Activated gamma-delta T cell (primary cell): ENCODE measurements at places on chromosomes 2 and 18.

DNA sequence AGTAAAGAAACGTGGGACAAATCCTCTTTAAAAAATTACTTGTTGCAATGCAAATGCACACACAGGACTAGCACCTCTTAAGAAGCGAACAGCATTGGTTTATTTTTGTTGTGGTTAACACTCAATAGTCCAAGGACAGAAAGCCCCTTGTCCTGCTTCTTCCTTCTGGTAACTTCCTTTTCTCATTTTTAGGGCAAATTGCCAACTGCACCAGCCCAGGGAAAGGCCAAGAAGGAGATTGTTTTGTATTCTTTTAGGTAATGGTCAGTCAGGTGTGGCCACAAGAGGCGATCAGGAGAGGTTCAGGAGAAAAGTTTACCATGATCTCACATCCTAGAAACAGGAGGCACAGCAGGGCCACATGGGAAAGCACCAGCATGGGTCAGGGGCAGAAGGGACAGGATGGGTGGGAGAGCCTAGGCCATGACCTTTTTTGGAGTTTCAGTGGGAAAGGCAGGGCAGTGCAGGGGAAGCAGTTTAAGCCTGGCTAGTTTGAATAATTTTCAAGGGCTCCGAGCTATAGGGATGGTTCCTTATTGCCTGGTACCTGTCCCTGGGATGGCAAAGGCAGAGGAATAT, 73.0 kb downstream of the CHRNA1 start:
- no peak for DNase-seq

GRCh38 chr18:41630232-41630886, 324.7 kb upstream of the PIK3C3 start:
- no peak for DNase-seq

DNA sequence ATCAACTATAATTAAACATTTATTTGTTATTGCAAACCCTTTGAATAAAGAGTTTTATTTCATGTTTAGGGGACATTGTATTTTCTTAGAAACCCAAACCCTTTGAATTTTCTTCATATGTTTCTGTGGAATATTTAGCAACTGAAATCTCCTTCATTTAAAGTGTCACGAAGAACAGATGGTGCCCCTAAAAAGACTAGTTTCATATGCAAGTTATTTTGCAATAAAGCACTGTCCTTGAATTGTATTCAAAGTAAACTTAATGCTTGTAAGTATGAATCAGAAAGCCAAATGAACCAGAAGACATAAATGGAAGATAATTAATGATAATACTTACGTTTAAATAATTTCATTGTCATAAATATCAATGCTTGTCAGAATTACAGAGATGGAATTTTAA, 151.9 kb upstream of the CWC22 start:
- DNase-seq, result no peak

- DNase-seq, result no peak
Measured at GRCh38 chr18:23143016-23143814, 7.9 kb downstream of the CABLES1 start.

- DNase-seq, result no peak
Measured at GRCh38 chr18:10422731-10423130, 31.7 kb upstream of the APCDD1 start.

- no peak for DNase-seq
Measured at GRCh38 chr18:50662177-50662576, 102.3 kb downstream of the MAPK4 start.

- no peak for DNase-seq
Measured at GRCh38 chr18:22488554-22488953, 70.8 kb upstream of the CTAGE1 start.

GRCh38 chr2:43343573-43344304, 117.3 kb upstream of the ZFP36L2 start:
- DNase-seq, result no peak

- DNase-seq, result no peak
Measured at GRCh38 chr2:186737732-186738508, 44.1 kb downstream of the FAM171B start.

GRCh38 chr2:120555092-120555491, 180.6 kb upstream of the GLI2 start:
- no peak for DNase-seq

DNA sequence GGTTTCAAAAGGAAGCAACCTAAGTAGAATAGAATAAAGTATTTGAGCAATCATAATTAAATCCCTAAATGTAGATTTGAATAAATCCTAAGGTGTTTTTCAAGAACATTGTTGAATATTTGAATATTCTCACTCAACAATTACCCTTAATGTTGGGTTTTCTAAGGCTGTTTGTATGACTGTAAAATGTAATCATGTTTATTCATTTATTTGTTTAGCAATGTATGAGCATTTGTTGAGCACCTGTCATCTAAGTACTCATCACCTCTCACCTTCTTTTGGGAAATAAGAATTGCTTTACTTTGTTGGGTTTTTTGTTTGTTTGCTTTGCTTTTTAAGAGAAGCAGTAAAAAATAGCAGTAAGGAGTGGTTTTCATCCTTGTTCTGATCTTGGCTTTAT, 66.0 kb downstream of the MAPRE2 start:
- DNase-seq, result no peak

DNA sequence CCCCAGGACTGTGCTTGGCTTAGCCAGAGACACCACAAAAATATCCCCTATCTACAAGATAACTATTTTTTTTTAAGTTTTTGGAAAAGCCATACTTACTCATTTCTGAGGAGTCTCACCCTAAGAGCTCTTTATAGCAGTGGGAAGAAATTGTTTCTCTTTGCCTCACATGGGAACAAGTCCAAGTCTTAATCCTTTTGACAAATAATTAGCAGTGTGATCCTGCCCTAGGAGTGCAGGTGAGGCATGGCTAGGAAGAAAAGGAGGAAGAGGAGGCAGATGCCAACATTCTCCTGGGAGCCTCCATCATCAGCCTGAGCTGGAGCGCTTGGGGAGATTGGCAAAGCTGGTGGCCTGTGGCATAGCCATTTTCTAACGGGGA, 115.6 kb downstream of the STPG4 start:
- DNase-seq, result no peak

- DNase-seq, result no peak
Measured at GRCh38 chr18:3691705-3692104, 241.7 kb downstream of the TGIF1 start.

GRCh38 chr2:47354013-47354847, 48.7 kb upstream of the MSH2 start:
- DNase-seq, result no peak

DNA sequence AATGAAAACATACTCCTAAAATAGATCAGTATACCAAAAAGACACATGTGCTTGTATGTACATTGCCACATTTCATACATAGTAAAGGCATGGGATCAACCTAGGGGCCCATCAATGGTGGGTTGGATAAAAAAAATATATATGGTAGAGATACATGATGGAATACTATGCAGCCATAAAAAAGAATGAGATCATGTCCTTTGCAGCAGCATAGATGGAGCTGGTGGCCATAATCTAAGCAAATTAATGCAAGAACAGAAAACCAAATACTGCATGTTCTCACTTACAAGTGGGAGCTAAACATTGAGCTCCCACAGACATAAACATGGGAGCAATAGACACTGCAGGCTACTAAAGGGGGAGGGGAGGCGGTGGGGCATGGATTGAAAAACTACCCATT, 18.6 kb upstream of the NCOA1 start:
- no peak for DNase-seq

- no peak for DNase-seq
Measured at GRCh38 chr18:36826556-36826955, 2.2 kb downstream of the TPGS2 start.

- DNase-seq, result no peak
Measured at GRCh38 chr2:227818675-227819397, 5.2 kb downstream of the CCL20 start.

- no peak for DNase-seq
Measured at GRCh38 chr18:22167471-22168241, 1.7 kb upstream of the GATA6 start.

DNA sequence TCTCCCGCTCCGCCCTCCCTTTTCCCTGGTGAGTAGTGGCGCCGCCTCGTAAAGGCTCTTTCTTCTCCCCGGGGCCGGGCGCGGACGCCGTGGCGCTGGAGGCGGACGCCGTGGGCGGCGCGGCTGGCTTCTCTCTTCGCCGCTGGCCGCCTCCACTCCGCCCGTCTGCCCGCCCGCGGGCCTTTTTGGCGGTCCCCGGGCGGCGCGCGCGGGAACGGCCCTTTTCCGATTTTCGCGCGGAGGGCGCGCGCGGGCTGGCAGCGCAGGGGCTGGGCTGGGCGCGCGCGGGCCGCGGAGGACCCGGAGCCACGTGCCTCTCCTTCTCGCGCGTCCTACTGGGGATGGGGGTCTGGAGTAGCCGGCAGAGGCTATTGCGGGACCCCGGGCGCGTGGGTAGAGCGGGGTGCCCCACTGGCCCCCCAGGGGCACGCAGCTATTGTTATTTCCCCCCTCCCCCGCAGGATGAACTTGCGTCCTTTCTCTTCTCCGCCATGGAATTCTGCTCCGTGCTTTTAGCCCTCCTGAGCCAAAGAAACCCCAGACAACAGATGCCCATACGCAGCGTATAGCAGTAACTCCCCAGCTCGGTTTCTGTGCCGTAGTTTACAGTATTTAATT, 472 bp downstream of the SLC20A1 start:
- peak; percentile 43 for DNase-seq

GRCh38 chr2:37201208-37201607, 4.9 kb downstream of the CEBPZOS start:
- DNase-seq, result no peak

- DNase-seq, result no peak
Measured at GRCh38 chr2:187390891-187391290, 57.2 kb downstream of the CALCRL start.

- DNase-seq, result no peak
Measured at GRCh38 chr2:58045580-58046334, 849 bp upstream of the VRK2 start.

DNA sequence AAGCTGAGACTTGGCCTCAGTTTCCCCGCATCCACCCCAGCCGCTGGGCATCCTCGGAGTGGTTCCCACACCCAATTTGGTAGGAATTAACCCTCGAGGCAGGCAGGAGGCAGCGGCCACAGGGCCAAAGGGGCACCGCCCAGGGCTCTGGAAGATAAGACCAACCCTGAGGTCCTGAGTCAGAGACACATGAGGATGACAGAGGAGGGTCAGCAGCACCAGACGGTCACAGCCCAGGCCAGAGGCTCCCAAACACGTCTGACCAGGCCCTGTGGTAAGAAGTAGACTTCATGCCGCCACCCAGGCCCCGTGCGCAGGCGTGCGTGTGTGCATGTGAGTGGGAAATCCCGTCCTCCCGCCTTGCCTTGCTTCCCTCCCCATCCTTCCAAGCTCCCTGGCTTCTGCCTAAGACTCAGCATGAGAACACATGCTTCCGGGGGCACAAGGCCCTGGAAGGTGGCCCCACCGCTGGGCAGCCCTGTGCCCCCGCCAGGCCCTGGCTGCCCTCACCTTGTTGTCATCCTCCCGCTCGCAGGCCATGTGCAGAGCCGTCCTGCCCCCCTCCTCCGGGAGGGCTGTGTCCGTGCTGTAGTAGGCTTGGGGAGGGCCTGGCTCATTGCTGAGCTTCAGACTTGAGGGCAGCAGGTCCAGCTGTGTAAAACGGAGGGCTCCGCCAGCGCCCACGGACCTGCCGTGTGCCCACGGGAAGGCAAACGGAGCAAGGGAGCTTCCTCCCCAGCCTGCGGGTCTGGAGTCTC, 46.3 kb downstream of the ANKMY1 start:
- no peak for DNase-seq

DNA sequence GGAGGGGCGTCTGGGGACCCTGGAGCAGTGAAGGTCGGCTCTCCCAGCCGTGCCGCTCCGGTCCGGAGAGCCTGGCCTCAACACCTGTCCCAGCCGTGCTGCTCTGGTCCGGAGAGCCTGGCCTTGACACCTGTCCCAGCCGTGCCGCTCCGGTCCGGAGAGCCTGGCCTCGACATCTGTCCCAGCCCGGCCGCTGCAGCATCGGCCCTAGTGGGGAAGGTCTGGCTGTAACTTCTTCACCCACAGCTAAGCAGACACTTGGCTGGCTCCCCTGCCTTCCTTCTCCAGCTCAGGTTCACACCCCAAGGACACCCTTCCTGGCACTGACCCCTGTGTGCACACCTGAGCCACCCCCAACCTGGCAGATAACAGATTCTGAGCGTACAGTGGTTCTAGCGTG, 4.6 kb downstream of the KCNG2 start:
- DNase-seq, result no peak

GRCh38 chr2:127887776-127888130, 2.0 kb upstream of the AMMECR1L start:
- DNase-seq, result no peak

GRCh38 chr2:205723179-205723578, 40.9 kb downstream of the NRP2 start:
- DNase-seq, result no peak

DNA sequence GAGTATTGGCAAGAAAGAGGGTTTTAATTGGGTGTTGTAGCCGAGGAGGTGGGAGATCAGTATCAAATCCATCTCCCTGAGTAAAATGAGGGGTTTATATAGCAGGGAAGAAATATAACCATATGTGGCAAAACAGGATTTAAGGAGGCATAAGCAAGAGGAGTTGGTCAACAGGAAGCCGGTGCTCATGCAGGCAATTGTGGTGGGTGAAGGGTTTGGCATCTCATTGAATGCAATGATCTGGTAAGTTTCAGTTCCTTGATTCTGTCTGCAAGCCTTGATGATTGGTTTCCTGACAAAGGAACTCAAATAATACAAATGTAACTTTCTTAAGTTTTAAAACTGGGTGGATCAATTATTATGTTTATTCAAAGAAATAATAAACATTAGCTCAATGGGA, 564.4 kb upstream of the LINC00305 start:
- DNase-seq, result no peak

- DNase-seq, result no peak
Measured at GRCh38 chr2:208025814-208026184, 472 bp upstream of the PLEKHM3 start.

GRCh38 chr2:102138331-102138730, 4.2 kb upstream of the IL1R1 start:
- no peak for DNase-seq

DNA sequence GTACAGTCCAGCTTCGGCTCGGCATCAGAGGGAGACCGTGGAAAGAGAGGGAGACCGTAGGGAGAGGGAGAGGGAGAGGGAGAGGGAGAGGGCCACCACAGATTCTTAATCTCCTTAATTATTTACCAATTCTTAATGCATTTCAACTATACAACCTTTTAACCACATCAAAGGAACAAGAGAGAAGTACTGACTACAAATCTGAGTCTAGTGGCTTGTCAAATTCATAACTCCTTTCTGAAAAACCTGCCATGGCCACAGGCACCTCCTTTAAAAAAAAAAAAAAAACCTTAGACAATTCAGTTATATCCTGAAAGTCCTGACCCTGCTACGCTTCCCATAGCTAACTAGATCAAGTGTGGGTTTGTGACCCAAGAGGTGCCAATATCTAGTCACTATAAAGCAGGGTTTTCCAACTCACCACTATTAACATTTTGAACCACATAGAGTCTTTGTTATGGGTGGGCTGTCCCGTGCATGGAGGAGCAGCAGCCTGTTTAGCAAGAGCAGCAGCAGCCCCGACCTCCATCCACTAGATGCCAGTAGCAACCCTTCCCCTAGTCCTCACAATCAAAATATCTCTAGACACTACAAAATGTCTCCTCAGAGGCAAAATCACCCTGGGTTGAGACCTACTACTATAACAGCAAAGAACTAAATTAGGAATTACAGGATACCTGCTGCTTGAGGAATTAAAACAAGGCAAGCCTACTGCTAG, 6.8 kb downstream of the ESCO1 start:
- no peak for DNase-seq

GRCh38 chr2:204452464-204453023, 92.7 kb upstream of the PARD3B start:
- DNase-seq, result no peak

- no peak for DNase-seq
Measured at GRCh38 chr2:15748736-15749323, 157.2 kb downstream of the DDX1 start.

GRCh38 chr2:240949791-240950705, 43.9 kb downstream of the CROCC2 start:
- no peak for DNase-seq

GRCh38 chr2:200466425-200467418, 43.1 kb downstream of the KCTD18 start:
- no peak for DNase-seq
